ENCODE measurements at places on chromosomes 6 and 20. TPM values are rescaled to one million over a fixed set of nuclear protein-coding genes. Genes with fewer than 3 reads are reported as not detected.

DNA sequence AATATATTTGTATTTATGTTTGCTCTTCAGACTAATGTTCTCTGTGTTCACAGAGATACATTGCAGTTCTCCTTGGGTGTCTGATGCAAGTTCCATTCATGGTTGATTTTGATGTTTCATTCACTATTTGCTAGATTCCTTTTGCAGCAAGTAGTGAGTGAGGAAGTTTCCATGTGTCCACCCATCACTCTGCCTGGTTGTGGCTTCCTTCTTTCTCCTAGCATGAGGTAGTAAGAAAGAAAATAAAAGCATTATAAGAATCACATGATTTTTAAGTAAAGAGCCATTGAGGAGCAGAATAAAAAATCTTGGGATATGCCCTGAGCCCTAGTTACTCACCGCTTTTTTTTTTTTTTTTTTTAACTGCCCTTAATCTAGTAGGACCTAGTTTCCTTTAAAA is 8.7 kb downstream of the SASH1 start:
- DNase-seq: no peak

GRCh38 chr6:41284726-41285125 is 1.8 kb downstream of the TREM1 start:
- DNase-seq: no peak

DNA sequence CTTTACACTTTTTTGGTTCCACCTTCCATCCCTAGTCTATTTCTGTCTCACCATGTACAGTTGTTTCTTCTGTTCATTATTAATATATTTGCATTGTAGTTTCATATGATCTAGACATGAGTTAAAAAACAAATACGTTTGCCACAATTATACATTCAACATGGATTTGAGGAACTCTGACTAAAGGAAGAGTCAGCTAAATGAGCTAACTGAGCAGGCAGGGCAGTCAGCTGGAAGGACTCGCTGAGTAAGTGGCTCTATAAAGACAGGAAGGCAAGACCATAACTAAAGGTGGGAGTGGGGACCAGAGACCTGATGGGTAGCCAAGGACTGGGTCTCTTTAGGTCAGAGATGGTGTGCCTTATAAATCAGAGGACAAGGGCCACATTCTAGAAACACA is 26.3 kb downstream of the TMX4 start:
- DNase-seq: no peak

DNA sequence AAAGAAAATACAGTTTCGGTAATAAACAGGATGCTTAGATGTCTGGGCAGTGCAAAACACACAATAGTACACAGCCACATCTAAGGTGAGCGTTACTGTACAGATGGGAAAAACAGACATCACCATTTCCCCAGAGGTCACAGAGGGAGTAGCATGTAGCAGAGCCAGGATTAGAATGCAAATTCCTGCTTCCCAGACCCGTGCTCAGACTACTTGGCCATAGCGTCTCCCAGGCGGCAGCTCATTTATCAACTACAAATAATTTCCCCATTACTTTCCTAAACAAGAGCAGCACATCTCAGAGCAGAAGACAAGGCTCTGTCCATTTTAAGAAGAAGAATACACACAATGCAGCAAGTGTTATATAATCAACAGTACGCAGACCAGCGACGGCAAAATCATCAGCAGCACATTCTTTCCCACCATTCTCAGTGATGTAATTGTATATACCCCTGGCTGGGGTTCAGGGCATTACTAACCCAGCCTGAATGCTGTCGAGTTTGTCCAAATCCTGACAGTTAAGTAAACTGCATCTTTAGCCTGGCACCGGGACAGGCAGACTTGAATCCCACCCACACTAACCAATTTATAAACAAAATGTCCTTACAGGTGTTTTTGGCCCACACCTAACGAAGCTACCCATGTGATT is 61.9 kb downstream of the CNKSR3 start:
- DNase-seq: no peak

GRCh38 chr6:138593909-138594757 is 94.8 kb upstream of the NHSL1 start:
- no peak for DNase-seq

DNA sequence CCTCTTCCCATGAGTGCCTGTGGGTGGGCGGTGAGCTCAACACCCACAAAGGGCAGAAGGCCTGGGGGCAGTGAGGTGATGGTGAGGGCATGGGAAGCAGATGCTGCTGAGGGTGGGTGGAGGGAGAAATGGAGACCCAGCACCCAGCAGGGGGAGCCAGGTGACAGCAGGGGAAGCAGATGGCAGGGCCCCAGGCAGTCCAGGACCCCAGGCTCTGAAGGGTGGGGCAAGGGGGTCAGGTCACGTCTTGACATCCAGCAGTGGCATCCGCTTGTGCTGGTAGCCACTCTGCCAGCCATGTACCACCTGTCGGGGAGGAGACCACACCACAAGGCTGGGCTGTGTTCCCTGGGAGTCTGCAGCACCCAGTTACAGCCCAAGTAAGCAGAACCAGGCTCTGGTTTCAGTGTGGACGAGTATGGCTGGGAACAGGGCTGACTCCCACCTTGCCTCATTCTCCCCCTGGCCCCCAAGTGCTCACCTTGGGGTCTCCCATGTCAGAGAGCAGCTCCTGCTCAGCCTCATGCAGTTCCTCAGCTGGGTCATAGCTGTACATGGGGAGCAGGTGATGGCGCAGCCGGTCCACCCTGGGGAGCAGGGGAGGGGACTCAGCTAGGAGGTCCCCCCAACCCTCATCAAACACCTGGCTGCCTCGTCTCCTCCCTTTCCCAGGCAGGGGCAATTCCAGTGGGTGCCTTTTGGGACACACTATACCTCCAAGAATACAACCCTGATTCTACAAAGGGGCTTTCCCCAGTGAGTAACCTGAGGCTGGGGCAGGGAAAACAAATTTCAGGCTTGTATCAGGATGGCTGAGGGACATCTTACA is 2.0 kb downstream of the SMIM29 start:
- no peak for DNase-seq

- no peak for DNase-seq
Measured at GRCh38 chr6:156131221-156131903, 645.8 kb upstream of the ARID1B start.

- no peak for DNase-seq
Measured at GRCh38 chr6:73803562-73804241, 107.7 kb downstream of the CD109 start.

DNA sequence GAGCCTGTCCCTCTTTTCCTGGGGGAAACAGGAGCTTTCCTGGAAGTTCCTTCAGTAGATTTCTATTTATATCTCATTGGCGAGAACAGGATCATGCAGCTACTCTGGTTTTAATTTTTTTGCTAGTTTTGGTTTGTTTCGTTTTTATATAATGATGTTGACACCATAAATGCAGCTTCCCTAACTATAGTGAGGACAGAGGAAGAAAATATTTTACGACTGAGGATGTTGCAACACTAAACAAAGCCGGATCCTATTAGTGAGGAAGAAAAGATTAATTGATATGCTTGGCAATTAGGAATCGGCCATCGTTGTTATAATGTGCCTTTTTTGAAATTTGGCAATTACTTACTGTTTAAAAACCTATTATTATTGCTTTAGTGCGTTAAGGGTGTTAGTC is 16.6 kb downstream of the KDM1B start:
- no peak for DNase-seq

DNA sequence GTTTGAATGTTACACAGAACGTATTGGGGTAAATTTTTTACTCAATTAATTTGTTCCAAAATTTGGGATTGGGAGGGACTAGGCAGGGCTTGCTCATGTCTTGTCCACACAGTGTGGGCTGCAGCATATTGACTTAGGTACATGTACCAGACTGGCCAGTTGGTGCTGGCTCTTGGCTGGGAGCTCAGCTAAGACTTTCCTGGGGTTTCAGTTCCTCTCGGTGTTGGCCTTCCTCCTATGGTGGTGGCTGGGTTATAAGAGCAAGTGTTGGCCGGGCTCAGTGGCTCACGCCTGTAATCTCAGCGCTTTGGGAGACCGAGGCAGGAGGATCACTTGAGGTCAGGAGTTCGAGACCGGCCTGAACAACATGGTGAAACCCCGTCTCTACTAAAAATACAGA is 4.9 kb downstream of the CENPQ start:
- no peak for DNase-seq

GRCh38 chr20:2865630-2866029 is 7.7 kb upstream of the PTPRA start:
- DNase-seq: no peak

- no peak for DNase-seq
Measured at GRCh38 chr6:131223416-131223815, 88.1 kb downstream of the AKAP7 start.

The TBX18 gene
- total RNA-seq: 4.6 TPM

The OPRM1 gene
- total RNA-seq: not detected

The ZNF311 gene
- 0.22 TPM for total RNA-seq

The FIG4 gene
- total RNA-seq: 9.4 TPM

The RFX6 gene
- total RNA-seq: not detected

The PRICKLE4 gene
- 1.7 TPM for total RNA-seq

The PSORS1C2 gene
- total RNA-seq: not detected

The PAX1 gene
- total RNA-seq: 0.35 TPM

Measured in cardiac septum (tissue), 1 donor.